Esophagus squamous epithelium (tissue), 5 donors: ENCODE measurements at places on chromosomes 6 and 20.

DNA sequence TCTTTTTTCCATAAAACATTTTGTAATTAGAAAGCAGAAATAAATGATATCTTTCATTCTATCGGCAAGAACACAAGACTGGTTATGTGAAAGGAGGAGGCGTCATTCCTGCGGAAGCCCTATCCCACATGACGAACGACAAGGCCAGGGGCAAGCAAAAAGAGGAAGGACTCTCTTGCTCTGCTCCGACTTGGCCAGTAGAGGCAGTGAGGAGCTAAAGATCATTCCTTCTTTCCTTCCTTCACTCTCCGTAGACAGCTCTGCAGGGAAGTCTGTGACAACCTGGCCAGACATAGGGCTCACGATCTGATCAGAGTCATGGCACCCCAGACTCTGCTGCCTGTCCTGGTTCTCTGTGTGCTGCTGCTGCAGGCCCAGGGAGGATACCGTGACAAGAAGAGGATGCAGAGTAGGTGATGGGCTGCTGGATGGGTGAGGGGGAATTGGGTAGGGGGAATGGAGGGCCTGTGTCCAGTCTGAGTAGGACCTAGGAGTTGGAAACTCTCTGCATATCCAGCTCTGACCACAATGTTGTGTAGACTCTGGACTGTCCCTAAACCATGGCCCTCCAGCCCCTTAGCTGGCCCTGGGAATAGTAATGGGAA is at the start of gene WFDC10A:
WFDC10A (plus strand) TSS at position 244 of the 605 bp plus-strand sequence; CDS start at position 319, 75 bp downstream.
- DNase-seq, result no peak

- no peak for DNase-seq
Measured at GRCh38 chr6:119129968-119130484, 51.6 kb upstream of the FAM184A start.

- DNase-seq, result no peak
Measured at GRCh38 chr6:65289491-65289890, 417.5 kb downstream of the EYS start.

- DNase-seq, result no peak
Measured at GRCh38 chr20:37131486-37131885, 35.7 kb upstream of the RBL1 start.

DNA sequence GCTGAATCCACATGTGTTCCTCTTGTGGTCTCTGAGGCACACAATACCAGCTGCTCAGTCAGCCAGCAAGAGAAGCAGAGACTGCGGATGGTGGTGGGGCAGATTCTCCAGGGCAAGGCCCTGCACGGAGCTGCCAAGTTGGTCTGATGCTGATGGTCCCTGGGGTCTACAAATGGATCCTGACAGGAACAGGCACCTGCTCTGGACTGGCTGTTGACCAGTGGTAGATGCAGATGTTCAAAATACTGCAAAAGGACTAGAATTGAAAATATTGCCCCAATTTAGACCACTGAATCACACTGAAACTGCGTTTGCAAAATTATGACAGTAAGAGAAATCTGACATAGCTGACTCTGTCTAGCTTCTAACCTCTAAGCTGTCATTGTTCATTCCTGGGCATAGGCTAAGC is 29.6 kb upstream of the TUBB2A start:
- DNase-seq, result no peak

DNA sequence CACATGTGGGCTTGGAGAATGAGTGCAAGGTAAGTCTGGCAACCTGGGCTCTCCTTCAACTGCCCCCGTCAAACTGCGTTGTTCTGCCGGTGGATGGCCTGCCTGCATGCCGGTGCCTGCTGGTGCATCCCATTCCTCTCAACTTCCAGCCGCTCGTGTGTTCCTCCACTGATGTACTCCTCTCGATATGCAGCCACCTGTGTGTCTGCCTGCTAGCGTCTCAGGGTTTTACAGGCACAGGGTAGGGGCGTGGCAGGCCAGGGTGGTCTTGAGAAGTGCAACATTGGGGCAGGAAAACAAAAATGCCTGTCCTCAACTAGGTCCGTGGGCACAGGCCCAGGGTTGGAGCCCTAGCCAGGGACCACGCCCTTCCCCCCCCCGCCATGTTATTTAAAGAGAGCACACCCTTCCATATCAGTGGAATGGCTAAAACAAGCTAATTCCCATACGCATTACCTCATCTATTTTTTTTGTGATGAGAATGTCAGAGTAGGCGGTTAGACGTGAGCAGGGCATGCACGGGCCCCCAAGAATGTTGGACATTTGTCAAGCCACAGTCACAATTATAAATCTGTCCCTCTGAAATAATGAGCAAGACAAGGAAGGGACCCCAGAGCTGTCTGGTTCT is 33.2 kb downstream of the SERPINB6 start:
- no peak for DNase-seq

- no peak for DNase-seq
Measured at GRCh38 chr6:109483735-109484057, 677 bp upstream of the ZBTB24 start.

DNA sequence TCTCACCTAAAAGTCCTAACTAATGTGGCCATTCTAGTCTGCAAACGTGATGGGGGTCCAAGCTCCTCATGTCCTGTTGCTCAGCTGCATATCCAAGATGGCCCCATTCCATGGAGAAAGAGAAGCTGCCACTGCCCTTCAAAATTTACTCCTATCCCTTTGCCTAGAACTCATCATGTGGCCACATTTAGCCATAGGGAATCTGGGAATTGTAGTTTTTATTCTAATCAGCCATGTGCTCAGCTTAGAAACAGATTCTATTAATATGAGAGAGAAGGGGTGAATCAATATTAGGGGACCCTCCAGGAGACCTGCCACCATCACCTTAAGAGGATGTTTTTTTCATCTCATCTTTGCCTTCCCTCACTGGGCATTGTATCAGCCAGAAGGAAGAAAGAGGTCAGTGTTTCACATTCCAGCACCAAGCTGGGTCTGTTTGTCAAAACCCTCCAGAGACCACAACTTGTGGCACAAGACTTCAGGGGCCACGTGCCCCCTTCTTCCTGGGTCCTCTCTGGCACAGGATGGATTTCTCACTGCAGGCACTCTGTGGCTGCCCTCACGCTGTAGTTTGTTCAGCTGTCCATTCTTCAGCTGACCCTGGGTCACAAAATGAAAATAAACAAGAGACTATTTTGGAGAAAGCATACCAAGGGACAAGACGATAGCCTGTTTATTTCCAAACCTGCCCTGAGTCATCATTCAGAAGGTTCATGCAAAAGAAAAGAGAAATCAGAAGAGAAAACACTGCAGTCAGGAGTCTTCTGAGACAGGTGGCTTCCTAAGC is 172.0 kb downstream of the EYA2 start:
- no peak for DNase-seq
